ENCODE measurements at places on chromosomes 11 and 22.

DNA sequence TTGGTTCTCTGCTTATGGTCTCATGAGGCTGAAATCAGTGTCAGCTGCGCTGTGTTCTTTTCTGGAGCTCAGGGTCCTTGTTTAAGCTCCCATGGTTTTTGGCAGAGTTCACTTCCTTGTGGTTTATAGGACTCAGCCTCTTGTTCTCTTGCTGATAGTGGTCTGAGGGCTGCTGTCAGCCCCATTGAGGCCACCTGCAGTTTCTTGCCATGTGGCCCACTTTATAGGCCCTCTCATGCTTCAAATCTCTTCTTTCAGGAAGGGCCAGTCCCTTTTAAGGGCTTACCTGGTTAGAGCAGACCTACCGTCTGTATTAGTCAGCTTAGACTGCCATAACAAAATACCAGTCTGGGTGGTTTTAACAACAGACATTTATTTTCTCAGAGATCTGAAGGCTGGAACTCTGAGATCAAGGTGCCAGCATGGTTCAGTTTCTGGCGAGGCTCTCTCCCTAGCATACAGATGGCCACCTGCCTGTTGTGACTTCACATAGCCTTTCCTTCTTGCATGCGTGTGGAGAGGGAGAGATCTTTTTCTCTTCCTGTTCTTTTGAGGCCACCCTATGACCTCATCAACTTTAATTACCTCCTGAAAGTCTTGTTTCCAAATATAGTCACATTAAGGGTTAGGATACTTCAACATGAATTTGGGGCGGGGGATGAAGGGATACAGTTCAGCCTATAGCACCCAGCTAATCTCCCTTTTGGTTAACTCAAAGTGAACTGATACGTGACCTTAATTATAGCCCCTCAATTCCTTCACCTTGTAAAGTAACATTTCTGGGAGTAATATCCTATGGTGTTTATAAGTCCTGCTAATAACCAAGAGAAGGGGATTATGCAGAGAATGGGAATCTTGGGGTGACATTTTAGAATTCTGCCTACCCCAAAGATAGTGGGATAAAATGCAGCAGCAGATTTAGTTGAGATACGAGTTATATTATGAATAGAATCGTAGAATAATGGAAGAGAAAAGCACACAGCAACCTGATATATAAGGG lies 131.8 kb downstream of the UVRAG start:
- DNase-seq, result peak; percentile 39

DNA sequence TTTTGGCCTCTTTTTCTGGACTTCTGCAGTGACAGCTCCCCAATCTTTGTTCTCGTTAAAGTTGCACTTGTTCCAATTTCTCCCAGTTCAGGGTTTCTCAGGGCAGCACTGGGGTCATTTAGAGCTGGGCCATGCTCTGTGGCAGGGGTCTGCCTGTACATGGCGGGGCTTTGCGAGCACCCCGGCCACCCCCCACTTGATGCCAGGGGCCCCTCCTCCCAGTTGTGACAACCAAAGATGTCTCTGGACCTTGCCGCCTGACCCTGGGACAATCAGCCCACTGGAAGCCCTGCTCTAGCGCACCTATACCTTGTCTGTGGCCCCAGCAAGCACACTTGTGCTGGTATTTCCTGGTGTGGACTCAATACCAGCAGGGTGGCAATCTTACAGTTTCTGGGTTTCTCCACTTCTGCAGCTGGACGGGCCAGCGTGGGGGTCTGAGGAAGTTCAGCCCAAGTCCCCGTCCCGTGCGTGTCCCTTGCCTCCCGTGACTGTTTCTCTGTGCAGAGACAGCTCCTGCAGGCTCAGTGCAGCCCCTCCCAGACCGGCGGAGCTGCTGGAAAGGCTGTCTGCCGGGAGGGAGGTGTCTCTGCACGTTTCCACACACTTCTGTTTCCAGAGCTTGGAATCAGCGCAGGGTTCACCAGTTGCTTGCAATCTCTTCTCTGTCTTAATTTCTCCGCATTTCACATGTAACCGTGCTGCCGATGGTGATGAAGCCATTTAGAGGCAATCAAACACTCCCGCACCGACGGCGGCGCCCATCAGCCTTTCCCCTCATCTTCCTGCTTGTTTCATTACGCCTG lies 1328.9 kb downstream of the BRD1 start:
- no peak for DNase-seq

- no peak for DNase-seq
These were observed 17.0 kb upstream of the FAM181B start for GRCh38 chr11:82750643-82751139.

- peak; percentile 79 for DNase-seq
These were observed 94.3 kb upstream of the BMAL1 start for GRCh38 chr11:13183094-13183825.

Measured in amniotic epithelial cell (primary cell).